Cortex of kidney (tissue), 1 donor: ENCODE measurements at places on chromosomes 12 and 14.

DNA sequence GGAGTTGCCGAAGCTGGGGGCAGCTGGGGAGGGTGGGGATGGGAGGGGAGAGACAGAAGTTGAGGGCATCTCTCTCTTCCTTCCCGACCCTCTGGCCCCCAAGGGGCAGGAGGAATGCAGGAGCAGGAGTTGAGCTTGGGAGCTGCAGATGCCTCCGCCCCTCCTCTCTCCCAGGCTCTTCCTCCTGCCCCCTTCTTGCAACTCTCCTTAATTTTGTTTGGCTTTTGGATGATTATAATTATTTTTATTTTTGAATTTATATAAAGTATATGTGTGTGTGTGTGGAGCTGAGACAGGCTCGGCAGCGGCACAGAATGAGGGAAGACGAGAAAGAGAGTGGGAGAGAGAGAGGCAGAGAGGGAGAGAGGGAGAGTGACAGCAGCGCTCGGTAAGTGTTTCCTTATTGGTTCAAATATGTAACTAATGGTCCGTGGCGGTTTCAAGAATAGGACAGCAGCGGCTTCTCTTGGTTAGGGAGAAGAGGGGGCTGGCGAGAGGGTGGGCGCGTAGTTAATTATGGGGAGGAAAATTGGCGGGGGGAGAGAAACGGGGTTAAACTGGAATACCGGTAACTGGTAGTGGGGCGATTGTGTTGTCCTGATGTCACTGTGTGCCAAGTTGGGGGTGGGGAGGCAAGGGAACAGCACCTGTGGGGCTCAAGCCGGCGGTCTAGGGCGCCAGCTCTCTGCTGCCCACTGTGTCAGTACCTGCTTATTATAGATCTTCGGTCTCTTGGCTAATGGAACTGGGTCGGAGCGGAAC lies 8.4 kb downstream of the HOXC8 start:
- DNase-seq = no peak

GRCh38 chr12:52063981-52064649 lies 5.7 kb upstream of the ATG101 start:
- DNase-seq = no peak

GRCh38 chr12:107551434-107551833 lies 134.2 kb upstream of the PWP1 start:
- DNase-seq = no peak

GRCh38 chr14:81062816-81063215 lies 107.4 kb downstream of the TSHR start:
- no peak for DNase-seq
